Fibroblast of skin of back (primary cell): ENCODE measurements at places on chromosomes 12 and 14.

DNA sequence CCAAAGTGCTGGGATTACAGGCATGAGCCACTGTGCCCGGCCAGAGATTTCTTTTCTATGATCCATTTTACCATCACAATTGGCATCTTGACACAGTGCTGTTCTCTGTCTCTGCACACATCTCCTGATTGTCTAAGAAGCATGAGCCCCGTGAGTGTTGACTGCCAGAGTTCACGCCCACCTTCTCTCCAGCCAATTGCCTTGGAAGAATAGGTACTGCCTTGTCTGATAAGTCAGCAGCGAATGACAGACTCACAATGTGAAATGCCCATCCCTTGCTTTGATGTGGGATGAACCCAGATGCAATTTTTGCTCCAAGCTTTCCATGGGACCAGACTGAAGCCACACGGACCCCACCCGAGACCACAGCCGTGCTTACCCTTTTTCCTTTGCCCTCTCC, 19.3 kb downstream of the EIF5 start:
- DNase-seq = no peak

DNA sequence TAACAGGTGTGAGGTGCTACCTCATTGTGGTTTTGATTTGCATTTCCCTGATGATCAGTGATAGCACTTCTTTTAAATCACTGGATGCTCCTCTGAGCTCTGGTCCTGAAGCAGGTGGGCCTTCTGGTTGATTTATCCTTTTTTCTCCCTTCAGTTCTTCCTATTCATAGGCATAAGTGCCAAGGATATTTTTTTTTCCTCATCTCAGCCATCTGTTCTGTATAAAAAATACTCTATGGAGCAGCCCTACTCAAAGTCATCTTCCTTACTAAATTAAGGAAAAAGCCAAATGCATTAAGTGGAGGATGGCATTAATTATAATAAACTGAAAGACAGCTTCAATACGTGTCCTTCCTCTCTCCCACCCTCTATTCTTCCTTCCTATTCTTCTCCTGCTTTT, 18.4 kb downstream of the SPIC start:
- no peak for DNase-seq

GRCh38 chr12:127934409-127934808, 332.6 kb upstream of the TMEM132C start:
- no peak for DNase-seq

GRCh38 chr12:64909124-64909523, 84.7 kb downstream of the TBC1D30 start:
- DNase-seq = no peak

- DNase-seq = no peak
These were observed 6.0 kb upstream of the KRT71 start for GRCh38 chr12:52558781-52559445.

DNA sequence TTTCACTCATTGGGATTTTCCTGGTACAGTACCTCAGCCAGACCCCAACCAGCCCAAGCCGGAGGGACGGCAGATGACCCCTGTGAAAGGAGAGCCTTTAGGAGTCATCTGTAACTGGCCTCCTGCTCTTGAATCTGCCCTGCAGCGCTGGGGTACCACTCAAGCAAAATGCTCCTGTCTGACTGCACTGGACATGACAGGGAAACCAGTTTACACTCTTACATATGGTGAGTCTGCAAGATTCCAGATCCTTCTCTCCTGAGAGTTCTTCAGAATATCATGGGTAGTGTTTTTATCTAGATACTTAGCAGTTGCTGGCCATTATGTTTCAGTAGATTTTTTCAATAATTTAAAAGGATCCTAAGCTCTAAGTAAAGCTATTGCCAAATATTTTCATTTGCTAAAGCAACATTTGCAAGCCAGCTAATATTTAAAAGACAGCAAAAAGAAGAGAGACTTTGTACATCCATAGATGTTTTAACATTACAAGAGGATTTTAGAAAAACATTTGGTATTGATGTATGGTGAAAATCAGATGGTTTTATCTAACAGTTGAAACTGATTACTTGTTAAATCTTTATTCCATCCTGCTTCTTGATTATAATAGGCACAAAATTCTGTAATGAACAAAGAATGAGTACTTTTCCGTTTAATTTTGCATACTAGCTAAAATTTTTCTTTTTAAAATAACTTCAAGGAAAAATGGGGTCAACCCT, 85.1 kb upstream of the ATF1 start:
- no peak for DNase-seq

DNA sequence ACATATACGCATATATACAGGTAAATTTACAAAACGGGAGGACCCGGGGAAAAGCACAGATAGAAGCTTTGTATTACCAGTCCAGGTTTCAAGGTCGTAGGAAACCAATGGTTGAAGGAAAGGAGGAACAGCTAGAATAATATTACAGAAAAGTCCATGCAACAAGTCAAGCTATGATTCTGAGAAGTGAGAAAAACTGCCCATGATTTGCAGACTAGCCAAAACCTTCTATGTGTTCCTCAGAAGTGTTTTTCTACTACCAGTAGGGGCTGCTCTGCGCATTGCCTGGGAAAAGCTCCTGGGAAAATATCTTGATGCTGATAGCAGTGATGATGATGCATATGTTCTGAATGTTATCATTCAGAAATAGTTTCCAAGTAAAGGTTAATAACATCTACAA, 2.2 kb downstream of the PDZRN4 start:
- peak; percentile 39 for DNase-seq

- DNase-seq = no peak
These were observed 986.3 kb upstream of the TMEM132C start for GRCh38 chr12:127280393-127281275.

- DNase-seq = no peak
These were observed 134.2 kb upstream of the SLCO1C1 start for GRCh38 chr12:20560935-20561334.

GRCh38 chr14:23877538-23878180, 75.9 kb upstream of the DHRS4 start:
- DNase-seq = no peak

- DNase-seq = no peak
These were observed 37.0 kb upstream of the PPM1H start for GRCh38 chr12:62971769-62972525.

DNA sequence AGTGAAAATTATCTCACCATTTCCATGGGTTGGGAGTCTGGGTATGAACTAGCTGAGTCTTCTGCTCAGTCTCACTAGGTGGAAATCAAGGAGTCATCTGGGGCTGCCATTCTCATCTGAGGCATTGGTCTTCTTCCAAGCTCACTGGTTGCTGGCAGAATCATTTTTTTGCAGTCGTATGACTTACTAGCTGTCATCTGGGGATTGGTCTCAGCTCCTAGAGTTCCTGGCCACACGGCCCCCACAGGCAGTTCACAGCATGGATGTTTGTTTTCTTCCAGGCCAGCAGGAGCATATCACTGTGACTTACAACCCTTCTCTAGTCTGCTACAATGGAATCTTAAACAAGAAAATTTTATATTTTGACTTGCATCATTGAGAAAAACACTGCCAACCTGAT, 18.6 kb upstream of the OR10AD1 start:
- DNase-seq = peak; percentile 1

- DNase-seq = peak; percentile 73
These were observed 93.1 kb upstream of the ZDHHC17 start for GRCh38 chr12:76670776-76671175.

DNA sequence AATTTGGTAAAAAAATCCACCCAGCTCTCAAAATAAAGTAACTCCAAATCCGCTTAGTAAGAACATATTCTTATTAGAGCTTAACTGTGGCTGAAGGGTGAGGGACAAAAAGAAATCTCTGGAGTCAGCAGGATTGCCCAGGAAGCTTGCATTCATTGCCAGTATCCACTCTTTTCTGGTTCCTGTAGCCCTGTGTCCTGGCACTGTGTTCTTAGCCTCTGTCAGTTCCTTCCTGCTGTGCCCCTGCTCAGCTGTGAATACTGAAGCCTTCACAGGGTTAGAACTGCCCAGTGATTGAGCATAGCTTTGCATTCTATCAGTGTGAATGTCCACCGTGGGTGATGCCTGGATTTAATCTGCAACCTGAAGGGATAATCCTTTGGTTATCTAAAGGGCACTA, 266.9 kb upstream of the PELI2 start:
- DNase-seq = no peak

GRCh38 chr12:41795910-41796309, 348.8 kb downstream of the GXYLT1 start:
- no peak for DNase-seq

DNA sequence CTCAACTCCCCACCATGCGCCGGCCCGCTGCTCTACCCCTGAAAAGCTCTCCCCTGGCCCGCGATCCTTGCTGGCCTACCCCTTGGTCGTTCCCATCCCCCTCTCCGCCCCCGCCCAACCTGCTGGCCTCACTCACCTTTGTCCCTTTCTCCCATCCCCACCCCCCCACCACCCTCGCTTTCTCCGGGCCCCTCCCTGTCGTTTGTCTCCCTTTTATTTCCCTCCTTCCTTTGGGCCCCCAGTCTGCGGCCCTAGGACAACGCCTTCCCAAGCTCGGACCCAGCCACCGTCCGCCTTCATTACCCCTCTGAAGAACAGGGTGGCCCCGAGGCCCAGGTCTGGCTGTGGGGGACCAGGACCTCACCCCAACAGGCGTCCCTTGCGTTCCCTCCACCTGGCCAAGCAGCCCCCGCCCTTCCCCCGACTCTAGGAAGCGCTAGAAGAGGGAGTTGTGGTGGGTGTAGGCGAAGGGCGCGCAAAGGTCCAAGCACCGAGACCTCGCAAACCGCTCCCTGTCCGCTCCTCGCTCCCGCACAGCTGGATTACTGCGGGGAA, 6.9 kb upstream of the SLC7A7 start:
- no peak for DNase-seq

DNA sequence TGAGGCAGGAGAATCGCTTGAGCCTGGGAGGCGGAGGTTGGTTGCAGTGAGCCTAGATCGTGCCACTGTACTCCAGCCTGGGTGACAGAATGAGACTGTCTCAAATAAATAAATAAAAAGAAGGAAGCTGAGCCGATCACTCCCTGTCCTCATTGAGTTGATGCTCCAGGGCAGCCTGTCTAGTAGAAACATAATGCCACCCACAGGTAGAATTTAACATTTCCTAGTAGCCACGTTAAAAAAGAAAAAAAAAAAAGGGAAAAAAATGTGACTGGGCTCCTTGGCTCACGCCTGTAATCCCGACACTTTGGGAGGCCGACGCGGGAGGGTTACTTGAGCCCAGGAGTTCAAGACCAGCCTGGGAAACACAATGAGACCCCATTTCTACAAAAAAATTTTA, 135.7 kb downstream of the SCARB1 start:
- no peak for DNase-seq

GRCh38 chr12:22459838-22460490, 84.4 kb downstream of the C2CD5 start:
- peak; percentile 52 for DNase-seq

- DNase-seq = peak; percentile 3
These were observed 86.3 kb downstream of the PLCZ1 start for GRCh38 chr12:18651525-18651924.

DNA sequence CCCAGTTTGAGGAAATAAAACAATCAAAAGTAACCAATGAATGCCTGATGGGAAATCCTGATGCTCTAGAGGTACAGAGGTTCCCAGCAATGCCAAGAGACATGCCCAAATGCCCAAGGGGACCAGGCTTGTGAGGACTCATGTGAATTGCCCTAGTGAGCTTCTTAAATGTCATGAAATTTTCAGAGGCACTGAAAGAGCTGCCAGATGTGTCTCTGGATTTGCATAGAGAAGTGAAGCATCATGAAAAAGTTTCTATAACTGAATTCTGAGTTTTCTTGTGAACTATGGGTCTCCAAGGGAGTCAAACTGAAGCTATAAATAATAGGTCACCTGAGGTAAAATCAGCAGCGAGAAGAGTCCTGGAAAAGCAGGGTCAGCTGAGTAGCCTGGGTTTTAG, 9.9 kb downstream of the PTPRR start:
- no peak for DNase-seq

DNA sequence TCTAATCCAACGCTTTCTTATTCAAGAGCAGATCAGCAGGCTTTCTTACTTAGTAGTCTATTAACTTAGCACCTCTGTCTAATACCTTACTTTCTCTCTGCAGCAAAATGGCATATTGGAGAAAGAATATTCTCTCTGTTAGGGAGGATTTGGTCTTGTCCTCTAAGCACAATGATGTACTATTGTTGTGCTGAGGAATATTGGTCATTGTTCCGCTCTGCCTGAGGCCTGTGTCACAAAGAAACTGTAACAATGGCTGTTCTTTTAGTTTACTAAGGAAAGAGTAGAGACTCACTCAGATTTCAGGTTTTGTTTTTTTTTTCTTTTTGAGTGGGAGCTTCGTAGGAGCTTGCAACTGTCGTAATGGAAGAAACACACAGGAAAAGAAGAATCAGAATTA, 1358.8 kb downstream of the LRFN5 start:
- DNase-seq = no peak

DNA sequence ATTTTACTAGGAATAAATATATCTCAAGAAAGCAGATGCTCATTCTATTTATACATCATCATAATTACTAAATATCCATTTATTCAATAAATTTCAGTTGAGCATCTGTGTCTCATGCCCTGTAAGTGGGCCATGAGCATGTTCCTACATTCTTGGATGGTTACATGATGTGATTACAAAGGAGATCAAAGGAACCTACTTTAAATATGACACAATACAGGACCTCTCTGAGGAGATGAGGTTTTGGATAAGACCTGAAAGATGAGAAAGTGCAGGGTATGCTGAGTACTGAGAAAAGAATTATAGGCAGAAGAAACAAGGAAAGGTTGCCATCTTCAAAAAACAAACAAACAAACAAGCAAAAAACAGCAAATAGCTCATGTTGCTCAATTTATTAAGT, 105.4 kb upstream of the CNTN1 start:
- no peak for DNase-seq

DNA sequence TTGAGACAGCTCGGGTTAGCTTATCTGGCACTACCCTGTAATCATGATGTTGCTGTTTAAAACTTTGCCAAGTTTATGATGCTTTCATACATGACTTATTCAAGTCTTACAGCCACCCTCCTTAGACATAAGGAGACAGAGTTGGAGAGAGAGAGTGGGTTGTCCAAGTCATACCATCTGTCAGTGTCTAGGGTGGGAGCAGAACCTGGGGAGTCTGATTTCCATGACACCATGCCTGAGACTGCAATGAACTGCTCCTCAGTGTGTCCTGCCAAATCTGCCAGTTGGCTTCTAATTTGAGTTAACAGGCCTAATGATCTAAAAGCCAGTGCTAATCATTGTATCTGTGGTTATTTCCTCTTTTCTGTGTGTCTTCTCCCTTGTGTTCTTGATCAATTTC, 43.7 kb upstream of the PHC1 start:
- DNase-seq = no peak

GRCh38 chr12:118312578-118312977, 60.1 kb downstream of the TAOK3 start:
- DNase-seq = no peak

DNA sequence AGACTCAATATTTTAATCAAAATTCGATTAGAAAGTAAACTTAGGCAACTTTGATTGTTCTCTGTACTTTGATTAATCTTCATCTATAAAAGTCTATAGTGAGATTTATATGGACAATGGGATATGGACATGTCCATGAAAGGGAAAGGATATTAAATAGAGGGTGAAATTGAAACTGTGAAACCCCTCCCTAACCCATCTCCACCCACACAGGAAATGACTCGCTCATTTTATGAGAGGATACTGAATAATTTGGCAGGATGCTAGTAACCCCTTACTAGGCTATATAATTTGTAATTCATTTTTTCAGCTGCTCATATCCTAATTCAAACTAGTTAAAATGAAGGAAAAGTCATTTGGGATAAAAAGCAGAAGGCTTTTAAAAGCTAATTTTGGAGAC, 328.0 kb upstream of the ATP2B1 start:
- peak; percentile 67 for DNase-seq
